ENCODE measurements at places on chromosomes 12 and 14. TPM values are rescaled to one million over a fixed set of nuclear protein-coding genes. Genes with fewer than 3 reads are reported as not detected.

The SLC2A13 gene
- 9.1 TPM for total RNA-seq

DNA sequence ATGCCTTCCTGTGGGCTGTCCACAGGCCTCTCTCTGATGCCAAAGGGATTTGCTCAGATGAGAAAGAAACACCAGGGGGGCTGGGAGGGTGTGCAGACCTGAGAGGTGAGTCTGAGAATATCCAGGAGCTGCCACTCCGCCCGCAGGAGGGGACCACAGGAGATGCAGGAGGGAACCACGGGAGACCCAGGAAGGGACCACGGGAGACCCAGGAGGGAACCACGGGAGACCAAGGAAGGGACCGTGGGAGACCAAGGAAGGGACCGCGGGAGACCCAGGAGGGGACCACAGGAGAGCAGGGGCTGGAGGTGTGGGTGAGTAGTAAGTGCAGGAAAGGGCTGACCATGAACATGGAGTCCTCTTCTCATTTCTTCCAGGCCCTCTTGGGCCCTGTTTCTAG, 74.6 kb upstream of the SFSWAP start:
- no peaks in the 10 kb centered on the region for H3K36me3 ChIP-seq
- H3K4me1 ChIP-seq = no peaks in the 10 kb centered on the region
- no peaks in the 10 kb centered on the region for H3K27me3 ChIP-seq
- H3K4me3 ChIP-seq = no peak overlapping the region

The FOXA1 gene
- 33.3 TPM for total RNA-seq

The NEMP1 gene
- total RNA-seq = 3.8 TPM

The ASCL1 gene
- 0.18 TPM for total RNA-seq

The TMEM179 gene
- total RNA-seq = not detected

GRCh38 chr12:121465921-121466793, 66.2 kb downstream of the RNF34 start:
- H3K36me3 ChIP-seq = no peaks in the 10 kb centered on the region
- no peak overlapping the region for H3K27ac ChIP-seq
- DNase-seq = peak; percentile 41

All from right lobe of liver (tissue), 6 donors.